ENCODE measurements at places on chromosomes 5 and 9.

- DNase-seq, result no peak
These were observed 51.1 kb downstream of the GCNT1 start for GRCh38 chr9:76510041-76510440.

DNA sequence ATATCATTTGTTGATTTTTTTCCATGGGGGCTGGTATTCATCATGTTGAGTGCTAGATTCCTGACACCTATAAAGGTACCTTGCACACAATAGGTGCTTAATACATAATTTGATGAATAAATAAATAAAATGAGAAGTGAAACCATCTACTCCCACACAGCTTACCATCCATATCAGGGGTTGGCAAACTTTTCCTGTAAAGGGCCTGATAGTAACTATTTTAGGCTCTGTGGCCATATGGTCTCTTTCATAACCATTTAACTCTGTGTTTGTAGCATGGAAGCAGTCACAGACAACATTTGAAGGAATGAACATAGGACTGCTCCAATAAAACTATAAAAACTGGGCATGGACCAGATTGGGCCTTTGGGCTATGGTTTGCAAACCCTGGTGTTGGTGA, 100.3 kb downstream of the GCNT1 start:
- DNase-seq, result no peak

DNA sequence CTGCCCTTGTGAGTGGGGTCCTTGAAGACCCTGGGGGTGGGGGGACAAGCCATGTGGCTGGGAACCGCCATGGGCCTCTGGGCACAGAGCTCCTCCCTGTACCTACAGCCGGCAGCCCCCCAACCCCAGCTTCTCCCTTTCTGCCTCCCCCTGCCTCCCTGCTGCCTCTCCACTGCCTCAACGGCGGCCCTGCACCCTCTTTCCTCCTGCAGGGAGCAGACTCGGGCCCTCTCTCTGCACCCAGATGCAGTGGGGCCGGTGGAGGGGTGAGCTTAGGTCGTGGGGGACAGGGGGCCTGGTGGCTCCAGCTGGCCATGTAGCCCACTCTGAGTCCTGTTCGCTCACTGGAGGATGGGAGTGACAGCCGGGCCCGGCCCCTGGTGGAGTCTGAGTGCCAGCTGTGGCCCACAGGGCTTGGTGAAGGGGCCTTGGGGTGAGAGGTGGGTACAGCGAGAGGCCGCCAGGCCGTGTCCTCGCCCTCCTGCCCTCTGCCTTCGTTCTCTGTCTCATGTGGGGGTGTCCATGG, 139.3 kb upstream of the COL5A1 start:
- no peak for DNase-seq

- DNase-seq, result no peak
These were observed 256.8 kb upstream of the IRX4 start for GRCh38 chr5:2139478-2139877.

DNA sequence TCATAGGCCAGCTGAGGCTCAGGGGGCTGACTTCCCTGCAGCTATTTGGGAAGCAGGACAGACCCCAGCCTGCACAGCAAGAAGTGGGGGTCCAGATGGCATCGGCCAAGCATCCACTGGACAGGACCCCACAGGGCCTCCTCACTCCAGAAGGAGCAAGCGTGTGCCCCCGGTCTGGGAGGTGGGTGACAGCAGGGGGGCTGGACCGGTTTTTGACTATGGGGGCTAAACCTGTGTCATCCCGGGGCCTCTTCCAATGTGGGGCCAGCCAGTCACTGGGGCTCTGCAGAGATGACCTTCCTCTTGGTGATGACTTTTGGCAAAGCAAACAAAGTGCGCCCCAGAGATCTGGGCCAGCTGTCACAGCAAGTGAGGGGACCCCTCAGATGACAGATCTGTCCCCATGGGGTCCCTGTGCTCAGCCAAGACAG, 163.9 kb downstream of the OLFM1 start:
- no peak for DNase-seq

DNA sequence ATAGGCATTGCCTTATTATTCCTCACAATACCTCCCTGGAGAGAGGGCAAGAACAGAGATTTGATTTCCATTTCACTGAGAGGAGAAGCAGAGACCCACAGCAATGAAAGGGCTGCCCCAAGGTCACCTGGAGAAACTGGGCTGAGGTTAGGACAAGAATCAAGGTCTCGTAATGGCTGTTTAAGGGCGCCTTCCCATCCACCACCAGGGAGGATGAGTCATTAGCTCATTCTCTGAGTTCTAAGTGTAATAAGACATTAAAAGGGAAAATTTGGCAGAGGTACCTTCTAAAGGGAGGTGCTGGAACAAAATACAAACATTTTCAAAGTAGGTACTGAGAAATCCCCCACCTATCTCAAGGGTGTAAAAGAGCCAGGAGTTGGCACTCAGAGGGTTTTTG, 52.6 kb upstream of the TCERG1 start:
- no peak for DNase-seq

DNA sequence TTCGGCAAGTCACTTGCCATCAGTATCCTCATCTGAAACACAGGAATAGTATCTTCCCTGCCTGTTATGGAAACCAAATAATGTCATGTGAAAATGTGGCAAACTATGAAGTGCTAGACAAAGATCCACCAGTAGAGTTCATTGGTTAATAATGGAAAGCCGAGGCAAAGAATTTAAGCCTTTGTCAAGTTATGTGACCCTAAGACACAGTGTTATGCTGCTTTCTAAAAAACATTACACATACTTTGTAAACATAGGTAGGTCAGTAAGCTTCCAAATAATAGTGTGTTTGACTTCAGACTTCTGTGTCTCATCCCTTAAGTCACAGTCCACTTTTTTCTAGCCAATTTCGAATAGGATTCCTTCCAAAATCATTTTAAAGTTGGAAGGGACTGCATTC, 6.0 kb downstream of the PTAR1 start:
- no peak for DNase-seq

- no peak for DNase-seq
These were observed 22.1 kb downstream of the WNK2 start for GRCh38 chr9:93205896-93206575.

GRCh38 chr5:111853748-111854147, 96.8 kb upstream of the NREP start:
- DNase-seq, result peak; percentile 19

DNA sequence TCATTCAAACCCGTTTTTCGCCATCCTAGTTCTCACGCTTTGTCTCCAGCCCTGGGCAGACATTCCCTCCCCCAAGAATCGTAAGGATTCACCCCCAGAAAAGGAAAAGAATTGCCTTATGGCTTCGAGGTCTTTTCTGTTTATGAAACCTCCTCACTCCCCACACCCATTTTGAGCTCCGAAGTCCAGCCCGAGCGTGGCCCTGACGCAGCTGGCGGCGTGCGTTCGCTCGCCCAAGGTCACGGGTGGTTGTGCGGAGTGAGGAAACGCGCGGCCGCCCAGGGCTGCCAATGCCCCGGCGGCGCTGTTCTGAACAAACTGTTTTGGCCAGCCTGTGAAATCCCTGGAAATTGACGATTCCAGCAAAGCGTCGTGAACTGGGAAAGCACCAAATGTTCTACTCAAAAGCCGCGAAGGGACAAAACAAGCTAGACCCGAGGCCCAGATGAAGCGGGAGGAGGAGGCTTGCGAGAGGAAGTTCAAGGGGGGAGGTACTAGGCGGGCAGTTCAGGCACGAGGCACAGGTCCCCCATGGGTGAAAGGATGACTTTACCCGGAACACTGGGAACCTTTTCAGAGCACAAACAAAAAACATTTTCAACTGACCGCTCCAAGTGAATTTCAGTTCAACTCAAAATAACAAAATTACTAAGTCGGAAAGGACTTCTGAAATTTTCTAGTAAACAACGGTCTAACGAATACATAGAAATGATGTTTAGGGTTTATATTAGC, 683 bp upstream of the ZFAND5 start:
- DNase-seq, result peak; percentile 39

GRCh38 chr9:95037789-95038521, 279.6 kb downstream of the FANCC start:
- DNase-seq, result no peak

GRCh38 chr5:171309276-171310211, 496 bp downstream of the TLX3 start:
- DNase-seq, result no peak

GRCh38 chr5:36621985-36622384, 15.6 kb downstream of the SLC1A3 start:
- DNase-seq, result no peak

- peak; percentile 43 for DNase-seq
These were observed 9.3 kb upstream of the GRIN1 start for GRCh38 chr9:137129456-137130175.

DNA sequence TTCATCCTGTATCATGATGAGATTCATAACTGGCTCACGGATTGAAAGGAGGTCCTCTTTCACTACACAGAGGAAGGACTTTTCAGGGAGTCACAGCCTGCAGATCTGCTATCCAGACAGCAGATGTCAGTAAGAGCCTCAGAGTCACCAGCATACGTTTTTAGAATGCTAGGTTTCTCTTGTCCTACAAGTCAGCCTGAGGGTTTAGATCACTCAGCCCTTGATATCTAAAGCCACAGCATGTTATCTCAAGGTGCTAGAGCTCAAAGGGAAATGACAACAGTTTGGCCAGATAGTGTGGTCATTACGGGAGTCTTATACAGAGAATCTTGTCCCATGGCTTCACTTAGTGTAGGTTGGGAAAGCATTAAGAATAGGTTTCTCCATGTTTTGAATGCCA, 30.9 kb upstream of the SLC46A2 start:
- DNase-seq, result no peak
